ENCODE measurements at places on chromosomes 1 and 21. TPM values are rescaled to one million over a fixed set of nuclear protein-coding genes. Genes with fewer than 3 reads are reported as not detected.
A peak's percentile ranks its signal among the peaks of the same experiment; 100 is the strongest.

The LORICRIN gene
- total RNA-seq = not detected

The ANP32E gene
- 98.6 TPM for total RNA-seq

The CALML6 gene
- total RNA-seq = not detected

The FCGR3A gene
- not detected for total RNA-seq

The GUCA2B gene
- not detected for total RNA-seq

The DPT gene
- total RNA-seq = 0.10 TPM

The MYOM3 gene
- total RNA-seq = not detected

The PLEKHO1 gene
- total RNA-seq = 146 TPM

The RASSF5 gene
- 82.5 TPM for total RNA-seq

The RHEX gene
- total RNA-seq = 11.4 TPM

- no peaks in the 10 kb centered on the region for H3K27me3 ChIP-seq
- DNase-seq = no peak
- H3K4me1 ChIP-seq = no peaks in the 10 kb centered on the region
Measured at GRCh38 chr1:9842073-9842711, 18.4 kb upstream of the CLSTN1 start.

DNA sequence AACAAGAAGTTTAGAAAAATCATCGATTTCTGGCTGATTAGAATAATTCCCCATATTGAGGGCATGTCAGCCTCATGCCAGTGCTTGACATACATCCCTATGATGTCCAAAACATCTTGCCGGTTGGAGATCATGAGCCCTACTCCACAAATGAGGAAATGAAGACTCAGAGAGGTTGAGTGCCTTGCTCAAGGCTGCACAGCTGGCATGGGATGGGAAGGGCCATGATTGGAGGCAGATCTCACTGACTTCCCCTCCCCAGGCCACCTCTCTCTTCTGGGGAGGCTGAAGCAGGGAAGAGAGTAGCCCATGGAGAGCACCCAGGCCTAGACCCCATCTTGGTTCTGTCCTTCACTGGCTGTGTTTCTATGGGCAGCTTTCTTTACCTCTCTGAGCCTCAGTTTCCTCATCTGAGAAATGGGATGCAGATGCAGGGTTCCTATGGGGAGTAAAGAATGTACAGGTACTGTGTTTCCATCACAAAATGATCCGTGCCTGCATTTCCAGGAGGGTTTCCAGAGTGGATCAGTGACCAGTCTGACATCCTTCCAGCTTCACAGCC lies 145.7 kb downstream of the SYF2 start:
- H3K4me1 ChIP-seq = no peaks in the 10 kb centered on the region
- 0 out of 2 replicates have a peak, but pooled peaks cover 3% of the 10 kb centered on the region for H3K27me3 ChIP-seq
- no peaks in the 10 kb centered on the region for H3K36me3 ChIP-seq
- no peak overlapping the region for H3K4me3 ChIP-seq
- DNase-seq = no peak

GRCh38 chr1:39671433-39671792 lies 494 bp downstream of the NT5C1A start:
- no peaks in the 10 kb centered on the region for H3K36me3 ChIP-seq
- peaks cover 5% of the 10 kb centered on the region for H3K27me3 ChIP-seq
- peaks cover 25% of the 10 kb centered on the region for H3K4me1 ChIP-seq
- DNase-seq = no peak
- H3K27ac ChIP-seq = no peak overlapping the region

DNA sequence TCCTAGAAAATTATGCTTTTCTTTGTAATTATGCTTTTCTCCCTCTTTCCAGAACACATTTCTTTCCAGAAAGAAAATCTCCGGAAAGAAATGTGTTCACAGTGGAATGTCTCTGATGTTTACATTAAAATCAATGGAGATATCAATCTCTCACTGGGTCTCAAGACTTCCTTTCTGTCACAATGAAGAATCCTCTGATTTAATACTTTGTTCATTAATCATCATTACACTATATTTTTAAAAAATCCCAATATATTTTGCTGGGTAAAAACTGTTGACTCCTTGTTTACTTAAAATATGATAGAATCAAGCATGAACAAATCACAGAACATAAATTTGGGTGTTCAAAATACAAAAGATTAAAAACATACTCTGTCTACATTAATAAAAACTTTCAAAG lies 26.3 kb upstream of the TGFBR3 start:
- H3K4me3 ChIP-seq = no peak overlapping the region
- no peaks in the 10 kb centered on the region for H3K27me3 ChIP-seq
- no peaks in the 10 kb centered on the region for H3K4me1 ChIP-seq
- no peaks in the 10 kb centered on the region for H3K36me3 ChIP-seq
- DNase-seq = no peak

- DNase-seq = no peak
- no peaks in the 10 kb centered on the region for H3K27me3 ChIP-seq
- no peaks in the 10 kb centered on the region for H3K4me1 ChIP-seq
- H3K36me3 ChIP-seq = peaks cover 15% of the 10 kb centered on the region
- no peak overlapping the region for H3K27ac ChIP-seq
Measured at GRCh38 chr1:29196863-29197589, 15.3 kb upstream of the SRSF4 start.

- no peaks in the 10 kb centered on the region for H3K4me1 ChIP-seq
- DNase-seq = no peak
- no peak overlapping the region for H3K27ac ChIP-seq
- no peaks in the 10 kb centered on the region for H3K36me3 ChIP-seq
Measured at GRCh38 chr1:59349101-59349500, 52.2 kb downstream of the FGGY start.

DNA sequence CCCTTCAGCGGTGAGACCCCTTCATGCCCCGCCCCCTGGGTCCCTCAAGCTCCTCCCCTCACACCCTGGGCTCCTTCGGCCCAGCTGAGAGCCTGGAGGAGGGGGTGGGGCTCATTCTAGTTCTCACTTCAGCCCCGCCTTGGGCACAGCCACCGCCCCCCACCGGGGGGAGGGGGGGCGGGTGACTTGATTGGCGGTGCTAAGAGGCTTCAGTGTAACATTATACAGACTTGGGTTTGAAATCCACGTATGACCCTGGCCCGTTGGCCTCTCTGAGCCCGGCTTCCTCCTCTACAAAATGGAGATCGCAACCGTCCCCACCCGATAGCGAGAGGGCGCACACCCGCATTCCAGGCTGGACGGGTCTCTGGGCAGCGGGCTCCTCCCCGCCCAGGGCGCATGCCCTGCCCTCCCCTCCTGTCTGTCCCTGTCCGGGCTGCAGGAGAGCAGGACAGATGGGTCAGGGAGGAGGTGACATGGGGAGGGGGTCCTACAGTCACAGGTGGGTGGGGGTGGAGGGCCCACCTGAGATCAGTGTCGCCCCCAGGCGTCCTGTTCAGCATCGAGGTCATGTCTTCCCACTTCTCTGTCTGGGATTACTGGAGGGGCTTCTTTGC lies 5.1 kb downstream of the CLCNKB start:
- H3K27me3 ChIP-seq = no peaks in the 10 kb centered on the region
- no peak for DNase-seq
- no peak overlapping the region for H3K4me3 ChIP-seq
- no peaks in the 10 kb centered on the region for H3K36me3 ChIP-seq
- no peak overlapping the region for H3K27ac ChIP-seq

DNA sequence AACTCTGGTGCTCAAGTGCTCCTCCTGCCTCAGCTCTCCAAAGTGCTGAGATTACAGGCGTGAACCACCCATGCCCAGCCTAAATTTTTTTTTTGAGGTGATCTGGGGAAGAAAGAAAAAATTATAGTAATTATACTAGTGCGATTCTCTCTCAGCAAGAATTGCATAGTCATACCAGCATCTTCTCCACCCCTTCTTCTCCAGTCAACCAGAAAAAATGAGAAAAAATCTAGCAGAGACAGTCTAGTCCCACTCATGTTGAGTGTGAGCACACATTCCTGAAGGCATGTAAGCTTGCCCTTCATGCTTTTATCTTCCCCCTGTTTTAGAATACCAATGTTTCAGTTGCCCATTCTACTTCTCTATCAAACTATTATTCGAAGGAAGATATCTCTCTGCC lies 207.6 kb downstream of the S1PR1 start:
- peak overlapping the region; percentile 62 for H3K27ac ChIP-seq
- H3K27me3 ChIP-seq = no peaks in the 10 kb centered on the region
- no peak overlapping the region for H3K4me3 ChIP-seq
- no peak for DNase-seq
- H3K4me1 ChIP-seq = peaks cover 18% of the 10 kb centered on the region

DNA sequence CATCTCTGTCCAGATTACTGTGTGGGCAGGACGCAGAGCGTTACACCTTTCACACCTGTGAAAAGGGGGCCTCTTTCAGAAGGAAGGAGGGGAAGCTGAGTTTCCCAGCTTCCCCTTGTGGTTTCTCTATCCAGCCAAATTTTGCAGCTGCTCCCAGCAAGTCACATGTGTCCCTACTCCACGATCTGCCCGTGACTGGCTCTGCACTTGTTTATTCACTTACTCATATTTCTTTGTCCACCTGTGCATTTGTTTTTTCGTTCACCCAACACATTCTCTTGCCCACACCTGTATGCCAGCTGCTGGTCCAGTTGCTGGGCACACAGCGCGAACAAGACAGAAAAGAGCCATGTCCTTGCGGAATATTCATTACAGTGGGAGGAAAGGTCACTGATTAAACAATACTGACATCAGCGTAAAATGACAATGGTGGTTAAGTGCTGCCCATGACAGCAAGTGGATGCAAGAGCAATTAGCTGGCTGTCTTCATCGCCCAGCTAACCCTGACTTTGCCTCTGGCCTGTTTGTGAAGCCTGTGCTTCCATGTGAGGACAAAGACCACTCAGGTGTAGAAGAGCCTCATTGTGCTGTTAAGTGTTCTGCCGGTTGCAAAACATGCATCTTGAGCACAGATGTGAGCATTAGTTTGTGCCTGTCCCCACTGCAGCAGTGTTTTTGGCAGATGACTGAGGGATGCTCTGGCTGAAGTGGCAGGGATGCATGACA lies 28.6 kb upstream of the NEK2 start:
- H3K4me1 ChIP-seq = peaks cover 2% of the 10 kb centered on the region
- H3K27me3 ChIP-seq = no peaks in the 10 kb centered on the region
- H3K27ac ChIP-seq = no peak overlapping the region
- H3K4me3 ChIP-seq = no peak overlapping the region
- DNase-seq = no peak
- H3K36me3 ChIP-seq = no peaks in the 10 kb centered on the region

- H3K4me1 ChIP-seq = peaks cover 5% of the 10 kb centered on the region
- H3K36me3 ChIP-seq = no peaks in the 10 kb centered on the region
- H3K27me3 ChIP-seq = no peaks in the 10 kb centered on the region
- H3K4me3 ChIP-seq = no peak overlapping the region
- no peak for DNase-seq
Measured at GRCh38 chr1:24861821-24862727, 68.0 kb downstream of the RUNX3 start.

DNA sequence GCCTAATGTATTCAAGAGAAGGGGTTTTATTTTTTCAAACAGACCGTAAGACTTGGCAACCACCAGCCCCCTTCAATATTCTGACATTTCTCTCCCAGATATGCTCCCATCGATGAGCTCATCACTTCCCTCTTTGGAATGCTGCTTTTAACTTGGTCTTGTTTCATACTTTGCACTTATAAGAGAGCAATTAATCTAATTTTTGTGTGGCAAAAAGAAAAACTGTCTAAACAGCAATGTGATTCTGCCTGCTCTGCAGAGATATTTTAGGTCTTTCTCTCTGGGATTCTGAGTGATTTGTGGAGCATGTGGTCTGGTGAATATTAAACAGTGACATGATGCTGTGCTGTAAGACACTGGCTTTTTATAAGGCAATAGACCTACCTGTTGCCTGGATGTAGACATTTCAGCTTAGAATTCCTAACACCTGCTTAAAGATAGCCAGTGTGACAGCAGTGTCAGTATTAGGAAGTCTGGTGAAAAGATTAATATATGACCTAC lies 284.8 kb downstream of the BACH1 start:
- H3K36me3 ChIP-seq = no peaks in the 10 kb centered on the region
- no peaks in the 10 kb centered on the region for H3K27me3 ChIP-seq
- H3K27ac ChIP-seq = no peak overlapping the region
- H3K4me1 ChIP-seq = no peaks in the 10 kb centered on the region
- no peak for DNase-seq

- no peak for DNase-seq
- H3K4me3 ChIP-seq = no peak overlapping the region
- H3K4me1 ChIP-seq = no peaks in the 10 kb centered on the region
- no peaks in the 10 kb centered on the region for H3K36me3 ChIP-seq
- no peak overlapping the region for H3K27ac ChIP-seq
- 0 out of 2 replicates have a peak, but pooled peaks cover 2% of the 10 kb centered on the region for H3K27me3 ChIP-seq
Measured at GRCh38 chr21:42169758-42170157, 49.2 kb upstream of the ABCG1 start.

DNA sequence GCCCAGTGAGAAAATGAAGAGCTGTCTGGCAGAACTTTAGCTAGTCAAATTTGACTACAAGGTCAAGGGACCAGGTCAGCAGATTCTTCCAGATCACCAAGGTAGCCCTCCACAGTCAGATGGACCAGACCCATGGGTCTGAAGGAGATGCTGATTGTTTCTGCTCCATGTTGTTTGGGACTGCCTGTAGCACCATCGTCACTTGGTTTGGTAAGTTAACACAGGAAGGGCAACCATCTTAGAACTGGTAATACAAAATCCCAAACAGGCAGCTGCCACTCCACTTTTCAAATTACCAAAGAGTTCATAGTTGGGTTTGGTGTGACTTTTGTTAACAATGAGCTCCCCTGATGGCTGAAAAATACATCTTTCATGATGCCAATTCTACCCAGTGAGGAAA lies 9.0 kb downstream of the ITPKB start:
- peaks cover 22% of the 10 kb centered on the region for H3K36me3 ChIP-seq
- no peak for DNase-seq
- H3K4me1 ChIP-seq = peaks cover 45% of the 10 kb centered on the region
- peak overlapping the region; percentile 51 for H3K4me3 ChIP-seq
- no peaks in the 10 kb centered on the region for H3K27me3 ChIP-seq
- H3K27ac ChIP-seq = peak overlapping the region; percentile 59

GRCh38 chr21:30924146-30924700 lies 42.8 kb upstream of the KRTAP11-1 start:
- no peak overlapping the region for H3K4me3 ChIP-seq
- H3K4me1 ChIP-seq = no peaks in the 10 kb centered on the region
- H3K27ac ChIP-seq = no peak overlapping the region
- DNase-seq = no peak

DNA sequence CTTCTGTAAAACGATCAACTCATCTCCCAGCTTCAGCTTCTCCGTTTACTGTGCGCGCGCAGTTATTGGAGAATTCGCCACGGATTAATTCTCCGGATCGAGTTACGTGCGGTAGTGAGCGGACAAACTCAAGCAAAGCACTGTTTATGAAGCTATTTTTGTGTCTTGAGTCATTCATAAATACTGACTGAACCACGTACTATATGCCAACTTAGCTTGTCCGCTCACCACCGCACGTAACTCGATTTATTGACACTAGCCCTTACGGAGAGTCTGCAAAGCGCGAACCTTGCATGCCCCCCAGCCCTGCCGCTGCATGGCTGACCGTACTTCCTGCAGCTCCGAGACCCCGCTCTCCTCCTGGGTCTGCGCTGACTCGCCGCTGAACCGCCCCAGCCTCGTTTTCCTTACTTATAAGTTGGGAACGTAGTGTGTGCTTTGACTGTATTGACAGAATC lies 773 bp downstream of the CHD1L start:
- H3K4me3 ChIP-seq = peak overlapping the region; percentile 76
- H3K4me1 ChIP-seq = peaks cover 17% of the 10 kb centered on the region
- H3K27ac ChIP-seq = peak overlapping the region; percentile 70
- no peaks in the 10 kb centered on the region for H3K36me3 ChIP-seq

DNA sequence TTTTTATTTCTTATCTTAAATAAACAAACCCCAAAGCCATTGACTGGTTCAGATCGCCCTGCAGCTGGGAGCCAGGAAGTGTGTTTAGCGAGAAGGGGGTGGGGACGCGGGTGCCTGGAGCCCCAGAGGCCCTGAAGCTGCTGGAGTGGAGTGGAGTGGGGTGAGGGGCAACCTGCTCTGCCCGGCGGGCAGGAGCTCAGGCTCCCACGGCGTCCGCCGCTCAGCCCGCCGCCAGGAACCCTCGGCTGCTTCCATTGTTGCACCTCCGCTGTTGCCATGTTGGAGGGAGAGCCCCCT lies 673 bp downstream of the PIK3C2B start:
- peaks cover 19% of the 10 kb centered on the region for H3K4me1 ChIP-seq
- no peaks in the 10 kb centered on the region for H3K27me3 ChIP-seq
- H3K36me3 ChIP-seq = no peaks in the 10 kb centered on the region
- DNase-seq = no peak
- H3K4me3 ChIP-seq = peak overlapping the region; percentile 92
- peak overlapping the region; percentile 86 for H3K27ac ChIP-seq

Measured in GM12878 (cell line).